ENCODE measurements at places on chromosomes 3 and 15.
A peak's percentile ranks its signal among the peaks of the same experiment; 100 is the strongest.

- no peak for DNase-seq
Observed at GRCh38 chr3:59563072-59563605, 513.3 kb upstream of the CFAP20DC start.

DNA sequence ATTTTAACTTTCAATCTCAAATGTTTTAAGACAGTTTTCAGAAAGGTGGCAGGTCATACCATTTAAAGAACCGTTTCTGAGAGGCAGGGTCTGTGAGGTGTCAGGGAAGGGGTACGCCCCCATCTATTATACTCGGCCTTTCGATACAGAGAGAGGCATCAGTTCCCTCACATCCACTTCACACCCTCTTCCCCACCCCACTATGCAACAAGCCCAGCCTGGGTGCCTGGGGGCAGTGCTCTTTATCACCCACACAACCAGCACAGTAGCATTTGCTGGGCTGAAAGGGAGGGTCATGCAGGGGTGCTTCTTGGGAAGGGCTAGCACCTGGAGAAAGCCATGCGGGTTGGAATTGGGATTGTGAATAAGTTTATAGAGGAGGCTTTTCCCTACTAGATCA is 56.0 kb upstream of the KCNMB2 start:
- no peak for DNase-seq

- DNase-seq, result no peak
Observed at GRCh38 chr3:188010478-188010877, 143.5 kb upstream of the LPP start.

DNA sequence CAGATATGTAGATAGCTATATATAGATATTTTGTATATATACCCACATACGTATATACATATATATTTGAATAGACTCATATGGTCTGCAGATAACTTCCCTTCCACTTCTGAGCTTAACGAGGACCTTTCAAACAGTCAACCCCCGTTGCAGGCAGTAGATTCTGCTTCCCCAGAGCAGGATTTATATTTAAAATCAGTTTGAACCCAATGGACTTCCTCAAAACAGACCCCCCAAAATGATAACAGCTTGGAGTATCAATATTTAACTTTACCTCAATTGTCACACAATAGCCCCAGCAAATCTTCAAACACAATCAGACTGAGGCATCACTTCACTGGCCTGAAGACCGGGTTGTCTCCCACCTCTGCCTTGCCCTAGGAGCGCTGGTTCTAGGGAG is 218.3 kb downstream of the MEIS2 start:
- DNase-seq, result no peak

DNA sequence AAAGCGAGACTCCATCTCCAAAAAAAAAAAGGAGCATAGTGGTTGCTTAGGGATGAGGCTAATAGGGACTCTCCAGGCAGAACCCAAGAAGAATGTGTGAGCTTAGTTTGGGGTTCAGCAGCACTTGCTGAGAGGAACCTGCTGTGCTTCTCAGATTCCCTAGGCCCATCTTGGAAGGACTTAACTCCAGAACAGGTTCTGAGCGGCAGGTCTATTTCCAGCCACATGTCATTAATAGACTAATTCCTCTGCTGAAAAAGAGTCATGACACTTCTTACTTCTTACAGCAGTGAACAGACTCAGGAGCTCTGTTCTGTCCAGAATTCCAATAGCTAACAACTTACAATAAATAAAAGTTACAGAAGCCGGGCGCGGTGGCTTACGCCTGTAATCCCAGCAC is 22.5 kb downstream of the RHOA start:
- no peak for DNase-seq

DNA sequence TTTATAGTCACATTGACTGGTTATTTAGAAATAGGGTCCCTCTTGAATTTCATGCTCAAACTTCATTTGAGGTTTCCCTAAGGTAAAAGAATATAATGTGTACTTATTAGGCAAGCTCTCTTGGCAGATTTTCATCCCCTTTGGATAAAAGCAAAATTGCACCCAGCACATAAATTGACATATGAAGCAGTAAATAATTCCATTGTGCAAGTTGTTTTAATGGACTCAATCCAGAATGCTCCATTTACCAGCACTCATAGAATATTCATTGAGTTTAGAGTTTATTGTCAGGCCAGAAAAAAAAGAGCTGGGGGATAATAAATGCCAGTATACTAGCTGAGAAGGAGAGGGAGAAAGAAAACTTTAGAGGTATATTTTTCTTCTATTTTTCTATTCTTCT is 136.8 kb downstream of the TPRG1 start:
- no peak for DNase-seq

GRCh38 chr3:150242220-150242936 is 165.7 kb upstream of the TSC22D2 start:
- DNase-seq, result no peak

DNA sequence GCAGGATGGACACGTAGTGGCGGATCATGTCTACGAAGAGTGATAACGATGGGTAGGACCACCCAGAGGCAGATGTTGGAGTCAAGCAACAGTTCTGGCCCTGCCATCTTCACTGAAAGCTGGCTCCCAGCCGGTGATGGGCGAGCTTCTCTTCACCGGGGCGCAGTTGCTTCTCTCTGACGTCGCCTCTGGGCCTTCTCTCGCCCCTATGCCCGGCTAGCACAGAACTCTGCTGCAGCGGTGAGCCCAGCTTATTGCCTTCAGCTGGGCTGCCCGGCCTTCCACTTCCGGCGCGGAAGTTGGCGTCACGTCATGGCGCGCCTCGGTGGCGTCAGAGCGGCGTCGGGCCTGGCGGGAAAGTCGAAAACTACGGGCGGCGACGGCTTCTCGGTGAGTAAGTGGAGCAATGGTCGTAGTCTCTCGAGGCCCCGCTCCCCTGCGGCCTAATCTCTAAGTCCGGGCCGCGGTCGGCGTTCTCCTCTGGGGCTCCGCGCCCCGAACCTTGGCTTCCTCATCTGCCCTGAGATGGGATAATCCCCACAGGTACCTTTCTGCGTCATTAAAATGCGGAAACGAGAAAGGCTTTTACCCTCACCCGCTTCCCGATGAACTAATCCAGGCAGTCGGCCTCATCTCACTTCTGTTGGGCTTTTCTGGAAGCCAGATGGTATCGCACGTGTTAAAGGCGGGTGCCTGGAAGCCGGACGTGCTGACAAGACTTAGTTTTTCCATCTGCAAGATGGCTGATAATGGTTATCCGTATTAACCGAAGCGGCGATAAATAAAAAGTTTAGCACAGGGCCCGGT is at the start of gene FANCD2:
TSS of gene FANCD2 (plus strand) at position 354 of the 807 bp plus-strand sequence. CDS start 2,221 bp downstream, outside the sequence.
- peak; percentile 57 for DNase-seq

GRCh38 chr3:120332646-120333045 is 16.5 kb downstream of the LRRC58 start:
- no peak for DNase-seq

DNA sequence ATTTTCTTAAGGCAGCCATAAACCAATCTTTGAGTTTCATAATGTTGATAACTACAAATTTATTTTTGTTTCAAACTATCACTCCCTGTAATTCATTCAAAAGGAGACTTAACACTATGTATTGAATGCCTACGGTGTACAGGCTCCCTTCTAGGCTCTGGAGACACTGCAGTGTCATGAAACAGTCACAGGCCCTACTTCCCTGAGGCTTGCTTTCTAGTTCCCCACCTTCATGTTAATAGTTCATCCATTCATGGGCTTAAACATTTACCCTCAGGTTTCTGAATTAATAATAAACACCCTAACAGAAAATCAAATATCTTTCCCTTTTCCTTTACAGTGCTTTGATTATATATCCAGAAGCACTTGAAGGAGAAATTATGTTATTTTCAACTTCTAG is 168.7 kb downstream of the CHL1 start:
- no peak for DNase-seq

- DNase-seq, result no peak
Observed at GRCh38 chr3:183331498-183331897, 78.4 kb downstream of the B3GNT5 start.

GRCh38 chr3:28590216-28590615 is 241.6 kb upstream of the AZI2 start:
- no peak for DNase-seq

DNA sequence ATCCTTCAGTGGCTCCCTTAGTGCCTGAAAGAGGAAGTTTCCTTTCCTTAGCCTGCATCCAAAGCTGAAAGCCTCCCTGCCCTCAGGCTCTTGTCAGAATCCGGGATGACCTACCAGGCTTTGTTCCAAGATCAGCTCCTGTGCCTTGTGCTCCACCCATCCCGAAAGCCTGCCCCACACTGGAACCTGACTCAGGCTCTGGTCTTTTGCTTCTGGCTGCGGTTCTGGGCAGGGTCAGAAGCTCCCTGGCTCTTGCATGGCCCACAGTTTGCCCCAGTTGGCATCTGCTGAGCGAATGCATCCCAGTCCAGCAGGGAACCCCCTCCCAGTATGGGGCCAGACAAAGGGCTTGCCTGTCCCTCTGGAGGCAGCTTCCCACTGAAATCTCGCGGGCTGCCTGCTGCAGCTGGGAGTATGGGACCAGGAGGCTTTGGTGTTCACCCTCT is 25.9 kb upstream of the KIF23 start:
- peak; percentile 47 for DNase-seq

GRCh38 chr3:46626039-46626438 is 13.7 kb downstream of the FAM240A start:
- no peak for DNase-seq

GRCh38 chr3:129687586-129688125 is 81.2 kb upstream of the PLXND1 start:
- DNase-seq, result no peak

DNA sequence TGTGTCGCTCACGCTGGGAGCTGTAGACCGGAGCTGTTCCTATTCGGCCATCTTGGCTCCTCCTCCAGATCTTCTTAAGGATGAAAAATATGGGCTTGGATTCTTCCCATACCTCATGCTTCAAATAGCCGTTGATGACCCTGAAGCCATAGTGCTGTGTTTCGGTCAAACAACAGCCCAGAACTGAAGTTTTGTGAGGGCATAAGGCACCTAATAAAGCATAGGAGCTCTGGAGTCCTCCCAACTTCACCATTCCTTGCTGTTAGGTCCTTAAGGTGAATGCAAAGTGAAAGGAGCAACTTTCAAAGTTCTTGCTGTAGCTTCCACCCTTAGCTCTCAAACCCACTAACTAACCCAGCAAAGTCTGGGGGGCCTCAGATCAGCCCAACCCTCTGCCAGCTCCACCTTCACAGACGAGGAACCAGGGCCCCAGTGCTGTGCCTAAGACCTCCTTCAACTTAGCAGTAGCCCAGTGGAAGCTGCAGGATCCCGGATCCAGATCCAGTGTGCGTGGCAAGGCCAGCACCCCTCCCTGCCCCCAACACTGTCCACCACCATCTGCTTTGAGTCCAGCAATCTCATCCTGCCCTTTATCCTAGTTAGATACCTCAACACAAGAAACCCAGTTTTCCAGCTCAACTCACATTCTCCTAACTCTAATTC is at the start of gene GRK7:
TSS of gene GRK7 (plus strand) at position 321 of the 663 bp plus-strand sequence. CDS start 14,877 bp downstream, outside the sequence.
- no peak for DNase-seq

DNA sequence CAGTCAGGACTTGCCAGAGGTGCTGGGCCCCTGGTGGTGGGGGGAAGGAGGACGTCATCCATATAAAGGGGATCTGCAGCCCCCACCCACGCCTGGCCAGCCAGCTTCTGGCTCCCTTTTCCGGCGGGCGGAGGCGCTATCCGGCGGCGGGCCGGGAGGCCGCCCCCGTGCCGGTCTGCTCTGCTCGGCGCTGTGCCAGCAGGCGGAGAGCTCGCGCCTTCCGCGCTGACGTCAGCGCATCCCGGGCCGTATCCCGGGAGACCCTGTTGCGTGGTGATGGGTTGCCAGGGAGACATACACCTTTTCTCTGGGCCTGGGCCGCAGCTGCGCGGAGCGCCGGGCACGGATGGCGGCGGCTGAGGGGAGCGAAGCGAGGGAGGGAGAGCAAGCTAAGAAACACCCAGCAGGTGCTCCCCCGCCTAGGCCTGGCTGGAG is 1.1 kb downstream of the FAM131A start:
- no peak for DNase-seq

- DNase-seq, result no peak
Observed at GRCh38 chr3:37694284-37694675, 167.4 kb upstream of the CTDSPL start.

DNA sequence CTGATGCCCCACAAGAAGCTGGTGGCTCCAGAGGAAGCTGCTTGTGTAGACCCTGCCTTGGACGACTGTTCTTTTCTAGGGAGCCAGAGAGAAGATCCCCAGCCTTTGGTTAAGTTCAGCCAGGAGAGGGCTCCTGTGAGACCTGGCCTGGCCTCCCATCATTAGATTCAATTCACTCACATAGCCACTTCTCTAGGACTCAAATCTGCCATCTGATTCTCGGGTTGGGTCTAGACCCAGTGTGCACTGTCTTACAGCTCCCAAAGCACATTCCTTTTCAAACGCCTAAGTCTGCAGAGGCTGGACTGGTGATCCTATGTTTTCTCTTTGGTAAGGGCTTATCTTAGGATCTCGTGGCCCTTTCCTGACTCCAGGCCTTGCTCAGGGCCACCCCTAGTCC is 81.7 kb upstream of the NPHP3 start:
- no peak for DNase-seq

DNA sequence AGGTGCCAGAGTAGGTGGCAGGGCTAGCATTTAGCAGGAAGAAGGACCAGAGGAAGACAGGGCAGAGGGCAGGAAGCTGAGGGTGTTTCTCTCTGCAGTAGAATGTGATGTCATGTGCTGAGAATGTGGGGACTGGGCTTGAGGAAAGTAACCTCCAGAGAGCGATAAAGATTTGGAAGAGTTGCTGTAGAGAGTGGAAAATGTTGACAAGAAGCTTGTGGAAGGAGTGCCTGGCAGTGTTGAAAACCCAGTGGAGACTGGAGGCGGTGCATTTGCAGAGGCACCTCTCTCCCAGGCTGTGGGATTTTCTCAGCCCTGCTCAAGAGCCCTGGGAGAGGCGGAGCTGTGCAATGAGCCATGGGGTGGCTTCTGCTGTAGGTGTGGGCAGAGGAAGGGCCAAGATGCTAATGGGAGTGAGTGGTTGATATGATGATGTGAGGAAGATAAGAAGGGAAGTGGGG is 54.8 kb downstream of the MESD start:
- DNase-seq, result no peak

DNA sequence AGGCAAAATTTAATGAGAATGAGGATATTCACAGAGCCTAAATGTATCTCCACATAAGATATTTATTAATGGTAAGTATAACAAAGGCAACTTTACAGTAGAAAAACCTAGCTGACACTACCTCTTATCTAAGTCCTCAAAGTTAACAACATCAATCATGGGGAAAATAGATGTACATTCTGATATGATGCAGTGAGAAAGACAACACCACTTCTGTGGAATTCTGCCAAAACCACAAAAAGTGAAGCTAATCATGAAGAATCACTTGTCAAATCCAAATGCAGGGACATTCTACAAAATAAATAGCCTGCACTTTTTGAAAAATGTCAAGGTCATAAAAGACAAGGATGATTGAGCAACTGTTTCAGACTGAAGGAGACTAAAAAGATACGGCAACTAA is 27.5 kb upstream of the EOMES start:
- no peak for DNase-seq

- peak; percentile 89 for DNase-seq
Observed at GRCh38 chr15:92681141-92681631, 25.6 kb upstream of the FAM174B start.

- DNase-seq, result no peak
Observed at GRCh38 chr3:4829031-4829394, 150.2 kb upstream of the BHLHE40 start.

- no peak for DNase-seq
Observed at GRCh38 chr15:72037321-72037720, 80.6 kb downstream of the MYO9A start.

- DNase-seq, result no peak
Observed at GRCh38 chr3:65342084-65342683, 654.4 kb upstream of the ADAMTS9 start.

Measured in fibroblast of the conjunctiva (primary cell).